ENCODE measurements at places on chromosomes 1 and 21.

DNA sequence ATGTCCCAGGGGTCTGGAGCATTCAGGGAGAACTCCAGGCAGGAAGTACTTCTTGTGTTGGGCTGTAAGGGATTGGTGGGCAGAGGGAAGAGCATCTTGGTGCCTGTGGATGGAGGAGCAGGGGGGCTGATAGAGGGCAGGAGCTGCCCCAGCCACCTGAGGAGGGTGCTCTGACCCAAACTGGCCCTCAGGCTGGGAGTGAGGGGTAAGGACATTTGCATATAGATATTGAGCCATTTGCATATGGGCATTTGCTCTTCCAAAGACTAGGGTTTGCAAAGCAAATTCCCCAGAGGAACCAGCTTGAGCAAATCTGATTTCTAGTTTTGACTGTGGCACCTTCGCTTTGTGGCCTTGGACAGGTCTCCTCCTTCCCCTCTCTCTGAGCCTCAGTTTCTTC, 18.2 kb downstream of the ZNF362 start:
- no peak for DNase-seq

DNA sequence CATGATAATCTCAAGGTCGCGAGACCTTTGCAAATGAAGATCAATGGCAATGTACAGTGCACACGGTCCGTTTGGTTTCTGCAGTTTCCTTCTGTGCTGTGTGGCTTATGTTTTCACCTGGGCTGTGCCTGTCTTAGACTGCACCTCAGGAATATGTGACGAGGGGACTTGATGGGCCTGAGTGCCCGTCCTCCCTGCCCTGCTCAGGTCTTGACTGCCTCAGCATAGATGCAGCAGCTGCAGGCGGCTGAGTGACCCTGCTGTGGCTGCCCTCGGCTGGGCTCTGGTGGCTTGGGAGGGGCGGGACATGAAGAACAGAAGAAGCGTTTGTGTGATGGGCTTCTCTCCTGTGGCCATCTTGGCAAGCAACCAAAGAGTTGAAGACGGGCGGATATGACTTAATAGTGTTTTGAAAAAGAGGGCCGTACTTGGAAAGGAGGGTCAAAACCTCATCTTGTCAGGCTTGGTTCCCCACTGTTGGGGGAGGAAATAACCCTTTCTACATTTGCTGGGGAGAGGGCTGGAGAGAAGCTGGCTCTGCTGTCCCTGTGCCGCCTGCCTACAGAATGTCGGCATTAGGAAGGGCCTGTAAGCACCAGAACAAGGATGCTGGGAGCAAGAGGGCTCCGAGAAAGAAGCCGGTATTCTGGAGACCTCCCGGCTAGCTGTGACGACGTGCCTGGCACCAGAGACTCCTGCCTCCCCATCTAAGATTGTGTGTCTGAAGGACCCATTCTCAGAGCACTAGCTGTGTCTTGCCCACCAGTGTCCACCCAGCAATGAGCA, 7.1 kb downstream of the MYBPHL start:
- no peak for DNase-seq

DNA sequence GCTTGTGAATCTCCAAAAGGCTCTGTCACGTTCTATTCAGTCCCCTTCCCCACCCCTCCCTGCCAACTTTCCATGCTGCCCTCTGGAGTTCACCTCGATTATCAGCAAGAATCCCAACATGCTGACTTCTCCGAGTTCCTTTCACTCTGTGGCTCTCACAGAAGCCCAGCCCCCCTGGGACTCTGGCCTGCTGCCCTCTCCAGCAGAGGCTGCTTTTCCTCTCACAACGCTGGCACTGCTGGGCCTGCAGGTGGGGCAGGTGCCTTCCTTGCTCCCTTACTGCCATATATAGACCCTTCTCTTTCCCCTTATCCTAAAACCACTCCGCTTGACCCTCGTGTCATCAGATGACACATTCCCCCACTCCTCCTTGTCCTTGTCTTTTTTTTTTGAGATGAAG, 10.2 kb upstream of the RNF186 start:
- DNase-seq: no peak

DNA sequence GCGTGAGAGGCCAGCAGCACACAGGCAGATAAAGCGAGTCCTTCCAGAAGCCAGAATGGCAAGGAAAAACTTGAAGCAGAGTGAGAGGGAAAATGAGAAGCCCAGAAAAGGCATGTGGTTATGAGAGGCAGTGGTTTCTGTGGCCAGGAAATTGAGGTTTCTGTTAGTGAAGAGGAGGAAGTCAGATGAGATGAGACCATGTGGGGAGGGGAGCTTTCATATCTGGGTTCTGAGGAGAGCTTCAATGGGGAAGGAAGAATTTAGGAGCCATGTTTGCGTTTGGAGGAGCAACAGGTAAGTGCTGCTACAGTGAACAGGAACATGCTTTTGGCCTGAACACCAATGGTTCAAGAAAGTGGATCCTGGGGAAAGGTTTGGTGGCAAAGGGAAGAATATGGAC, 6.1 kb upstream of the CD1A start:
- peak; percentile 13 for DNase-seq

DNA sequence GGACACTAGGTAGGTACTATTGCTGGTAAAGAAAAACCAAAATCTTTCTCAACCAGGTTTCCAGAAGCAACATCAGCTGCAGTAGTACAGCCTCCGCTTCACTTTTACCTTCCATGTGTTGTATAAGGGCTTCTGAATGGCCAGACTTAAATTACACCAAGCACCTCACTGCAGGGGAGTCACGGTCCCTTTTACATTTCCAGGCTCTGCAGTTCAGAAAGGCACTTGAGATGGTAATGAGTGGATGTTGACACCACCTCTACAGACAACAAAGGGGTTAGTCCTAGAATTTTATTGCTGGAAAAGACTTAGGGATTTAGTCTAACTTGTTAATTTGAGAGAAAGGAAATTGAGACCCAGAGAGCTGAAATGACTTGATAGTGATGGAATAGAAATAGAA, 12.0 kb upstream of the DUSP12 start:
- DNase-seq: no peak

- DNase-seq: peak; percentile 79
Observed at GRCh38 chr1:5509664-5510452, 482.4 kb downstream of the NPHP4 start.

- no peak for DNase-seq
Observed at GRCh38 chr1:114339379-114339778, 171.6 kb downstream of the TRIM33 start.

DNA sequence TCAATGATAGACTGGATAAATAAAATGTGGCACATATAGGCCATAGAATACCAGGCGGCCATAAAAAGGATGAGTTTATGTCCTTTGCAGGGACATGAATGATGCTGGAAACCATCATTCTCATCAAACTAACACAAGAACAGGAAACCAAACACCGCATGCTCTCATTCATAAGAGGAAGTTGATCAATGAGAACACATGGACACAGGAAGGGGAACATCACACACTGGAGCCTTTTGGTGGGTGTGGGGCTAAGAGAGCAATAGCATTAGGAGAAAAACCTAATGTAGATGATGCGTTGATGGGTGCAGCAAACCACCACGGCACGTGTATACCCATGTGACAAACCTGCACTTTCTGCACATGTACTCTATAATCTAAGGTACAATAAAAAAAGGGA, 883.4 kb upstream of the PRMT6 start:
- no peak for DNase-seq

DNA sequence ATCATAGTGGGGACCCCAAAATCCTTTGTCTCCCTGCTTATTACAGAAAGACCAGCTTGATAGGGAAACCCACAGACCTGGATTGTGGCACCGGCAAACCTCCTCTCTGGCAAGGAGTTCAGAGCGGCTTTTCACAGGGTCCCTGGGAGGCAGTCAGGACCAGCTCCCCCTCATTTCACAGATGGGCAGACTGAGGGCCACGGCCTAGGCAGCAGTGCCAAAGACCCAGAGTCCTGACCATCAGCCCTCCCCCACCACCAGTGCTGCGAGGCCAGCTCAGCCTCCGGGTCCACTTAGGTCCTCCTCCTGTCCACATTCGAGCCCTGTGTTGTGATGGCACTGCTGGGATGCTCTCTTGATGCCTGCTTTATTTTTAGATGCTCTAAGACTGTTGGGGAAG, 57.2 kb downstream of the CAMK2N1 start:
- no peak for DNase-seq

DNA sequence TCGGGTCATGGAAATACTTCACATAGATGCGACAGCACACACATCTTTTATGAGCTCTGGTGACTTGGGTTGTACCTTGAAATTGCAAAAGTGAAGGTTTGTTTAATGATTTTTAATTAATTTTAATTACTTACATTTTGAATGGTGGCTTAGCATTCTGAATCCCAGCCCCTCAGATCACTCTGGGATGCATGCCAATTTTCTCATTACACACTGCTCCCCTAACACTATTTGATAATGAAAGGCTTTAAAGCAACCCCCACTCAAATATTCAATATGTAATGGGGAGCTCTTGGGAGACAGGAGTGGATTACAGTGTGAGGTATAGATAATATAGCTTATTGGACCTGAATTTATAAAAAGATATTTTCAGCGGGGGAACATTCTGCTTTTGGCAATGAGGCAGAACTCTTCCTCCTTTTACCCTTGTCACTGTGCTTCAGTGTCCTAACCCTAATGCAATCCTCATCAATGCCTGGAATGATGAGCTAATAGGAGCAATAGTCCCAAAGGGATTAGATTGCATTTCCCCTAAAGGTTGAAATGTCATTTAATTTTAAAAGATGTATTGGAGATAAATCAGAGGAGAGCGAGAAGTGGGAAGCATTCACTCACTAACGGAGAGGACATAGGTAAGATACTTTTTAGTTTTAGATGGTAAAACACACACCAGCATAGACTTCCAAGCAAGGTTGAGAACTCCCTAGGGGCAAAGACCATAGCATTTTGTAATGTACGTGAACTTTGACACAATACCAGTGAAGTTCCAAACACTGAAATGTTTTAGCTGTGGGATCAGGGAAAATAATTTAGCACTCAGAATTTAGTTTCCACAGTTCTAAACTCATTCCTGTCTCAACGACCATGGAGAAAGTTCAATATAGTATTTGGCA, 384.1 kb upstream of the PLXNA2 start:
- no peak for DNase-seq

GRCh38 chr1:155193275-155193990, 14.3 kb downstream of the THBS3 start:
- DNase-seq: peak; percentile 88

DNA sequence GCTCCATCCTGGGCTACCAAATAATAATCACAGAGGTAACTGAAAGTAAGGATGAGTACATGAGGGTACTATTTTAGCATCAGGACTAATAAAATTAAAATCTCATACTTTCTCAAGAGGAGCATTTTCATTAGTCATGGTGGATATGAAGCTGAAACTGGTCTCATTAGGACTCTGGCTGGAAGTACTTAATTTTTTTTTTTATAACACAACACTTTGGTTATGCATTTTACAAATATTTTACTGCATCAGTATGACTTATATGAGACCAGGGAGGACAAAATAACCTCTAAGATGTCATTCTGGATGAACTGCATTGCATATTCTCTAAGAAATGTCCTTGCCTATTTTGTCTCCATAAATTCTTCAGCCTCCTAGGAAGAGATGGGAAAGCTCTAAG, 290.9 kb downstream of the HLX start:
- DNase-seq: no peak

- DNase-seq: no peak
Observed at GRCh38 chr1:67652800-67653199, 32.2 kb upstream of the GADD45A start.

GRCh38 chr1:165212229-165212628, 144.3 kb downstream of the LMX1A start:
- DNase-seq: no peak

- DNase-seq: no peak
Observed at GRCh38 chr1:50970931-50971582, 1.0 kb downstream of the CDKN2C start.

- DNase-seq: no peak
Observed at GRCh38 chr1:2504225-2504948, 22.0 kb downstream of the PANK4 start.

DNA sequence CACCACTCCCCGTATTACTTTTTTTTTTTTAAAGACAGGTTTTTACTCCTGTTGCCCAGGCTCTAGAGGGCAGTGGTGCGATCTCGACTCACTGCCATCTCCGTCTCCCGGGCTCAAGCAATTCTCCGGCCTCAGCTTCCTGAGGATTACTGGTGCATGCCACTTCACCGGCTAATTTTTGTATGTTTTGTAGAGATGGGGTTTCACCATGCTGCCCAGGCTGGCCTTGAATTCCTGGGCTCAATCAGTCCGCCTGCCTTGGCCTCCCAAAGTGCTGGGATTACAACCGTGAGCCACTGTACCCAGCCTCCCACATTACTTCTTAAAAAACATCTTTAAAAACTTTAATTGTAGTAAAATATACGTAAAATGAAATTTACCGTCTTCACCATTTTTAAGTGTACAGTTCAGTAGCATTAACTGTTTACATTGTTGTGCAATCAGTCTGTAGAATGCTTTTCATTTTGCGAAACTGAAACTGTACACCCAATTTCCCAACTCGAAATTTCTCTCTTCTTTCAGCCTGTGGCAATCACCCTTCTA, 77.0 kb downstream of the ZMYM4 start:
- DNase-seq: no peak

GRCh38 chr1:112000048-112000447, 10.6 kb upstream of the KCND3 start:
- DNase-seq: no peak

- no peak for DNase-seq
Observed at GRCh38 chr1:210252621-210253051, 20.0 kb downstream of the SERTAD4 start.

DNA sequence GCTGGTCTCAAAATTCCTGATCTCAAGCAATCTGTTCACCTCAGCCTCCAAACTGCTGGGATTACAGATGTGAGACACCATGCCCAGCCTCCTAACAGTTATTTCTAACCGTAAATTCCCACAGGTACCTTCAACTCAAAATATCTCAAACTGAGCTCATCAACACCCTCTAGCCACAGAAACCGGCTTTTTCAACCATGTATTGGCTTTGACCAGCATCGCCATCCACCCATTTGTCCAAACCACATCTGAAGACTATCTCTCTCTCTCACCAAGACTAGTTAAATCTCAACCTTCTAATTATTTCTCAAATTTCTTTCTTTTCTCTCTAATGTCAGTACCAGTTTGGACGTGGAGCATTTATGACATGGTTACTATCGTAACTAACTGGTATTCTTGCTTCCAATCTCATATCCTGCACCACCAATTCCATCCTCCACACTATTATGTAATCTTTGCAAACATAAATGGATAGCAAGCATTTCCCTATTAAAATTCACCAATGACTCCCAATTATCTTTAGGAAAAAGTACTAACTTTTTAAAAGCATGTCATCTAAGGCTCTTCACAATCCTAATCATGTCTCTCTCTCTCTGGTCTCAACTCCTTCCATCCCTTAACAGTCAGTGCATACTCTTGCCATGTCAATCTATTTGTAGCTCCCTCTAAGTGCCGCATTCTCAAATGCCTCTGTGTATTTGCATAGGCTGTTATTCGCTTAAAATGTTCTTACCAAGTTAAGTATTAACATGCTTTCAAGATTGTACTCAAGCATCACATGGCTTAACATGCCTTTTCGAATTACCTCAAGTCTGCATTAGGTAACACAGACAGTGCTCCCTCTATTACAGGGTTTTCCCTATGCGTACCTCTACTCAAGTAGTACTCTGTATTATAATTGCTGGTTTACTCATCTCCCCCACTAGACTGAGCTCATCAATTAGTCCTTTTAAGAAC, 18.1 kb downstream of the RSBN1 start:
- DNase-seq: no peak

Measured in activated CD4-positive, alpha-beta T cell treated with anti-CD3 and anti-CD28 coated beads for 48 hours (primary cell).